ENCODE measurements at places on chromosomes 12 and 14.

DNA sequence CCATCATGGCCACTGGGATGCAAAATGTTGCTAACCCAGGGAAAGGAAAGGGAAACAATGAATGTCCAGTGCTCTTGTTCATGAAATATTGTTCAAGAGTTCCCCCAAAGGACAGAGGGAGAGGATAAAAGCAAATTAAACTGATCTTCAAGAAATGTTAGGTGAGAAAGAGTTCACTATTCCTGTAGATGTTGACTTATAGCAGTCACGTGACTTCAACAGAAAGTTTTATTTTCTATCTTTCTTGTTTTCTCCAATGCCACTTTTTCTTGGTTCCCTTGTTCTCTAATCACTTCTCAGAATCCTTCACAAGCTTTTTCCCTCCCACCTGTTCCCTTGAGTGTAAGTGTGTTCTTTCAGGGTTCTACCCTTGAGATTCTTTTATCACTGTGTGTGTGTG is 245.3 kb downstream of the C12orf42 start:
- H3K4me1 ChIP-seq = no peaks in the 10 kb centered on the region
- H3K36me3 ChIP-seq = no peaks in the 10 kb centered on the region
- H3K4me3 ChIP-seq = no peak overlapping the region
- H3K27me3 ChIP-seq = no peaks in the 10 kb centered on the region
- no peak for DNase-seq

- DNase-seq = no peak
- no peaks in the 10 kb centered on the region for H3K27me3 ChIP-seq
- H3K36me3 ChIP-seq = peaks cover 63% of the 10 kb centered on the region
- no peaks in the 10 kb centered on the region for H3K4me1 ChIP-seq
These were observed 77.5 kb downstream of the PEBP1 start for GRCh38 chr12:118213452-118213851.

DNA sequence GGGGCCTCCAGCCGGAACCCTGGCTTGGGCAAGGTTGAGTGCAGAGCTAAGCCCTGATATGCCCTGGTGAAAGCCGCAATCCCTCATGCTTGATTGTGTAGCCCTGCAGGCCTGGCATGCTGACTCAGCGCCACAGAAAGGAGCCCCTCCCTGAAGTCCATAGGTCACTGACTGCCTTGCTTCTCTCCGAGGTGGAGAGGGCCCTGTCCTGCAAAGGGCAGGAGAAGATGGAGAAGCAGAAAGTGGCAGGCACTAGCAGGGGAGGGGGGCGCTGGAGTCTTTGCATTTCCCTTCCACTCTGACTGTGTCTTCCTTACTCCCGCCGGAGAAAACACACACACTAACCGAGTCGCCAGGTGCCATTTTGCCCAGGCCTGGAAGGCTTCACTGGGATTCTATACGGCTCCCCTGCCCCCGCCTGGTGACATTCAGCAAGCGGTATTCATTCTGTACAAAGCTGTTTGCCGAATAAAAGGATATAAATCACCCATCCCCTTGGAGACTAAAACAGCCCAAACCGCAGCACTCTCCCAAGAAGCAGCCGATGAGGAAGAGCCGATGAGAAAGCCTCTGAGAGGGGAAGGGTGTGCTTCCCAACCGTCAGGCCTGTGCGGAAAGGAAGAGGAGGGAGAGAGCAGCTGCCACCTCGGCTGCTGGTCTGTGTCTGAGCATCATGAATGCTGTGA is 69.8 kb downstream of the SLC6A12 start:
- H3K27me3 ChIP-seq = peaks cover 38% of the 10 kb centered on the region
- H3K4me1 ChIP-seq = peaks cover 5% of the 10 kb centered on the region
- DNase-seq = no peak
- H3K36me3 ChIP-seq = no peaks in the 10 kb centered on the region

DNA sequence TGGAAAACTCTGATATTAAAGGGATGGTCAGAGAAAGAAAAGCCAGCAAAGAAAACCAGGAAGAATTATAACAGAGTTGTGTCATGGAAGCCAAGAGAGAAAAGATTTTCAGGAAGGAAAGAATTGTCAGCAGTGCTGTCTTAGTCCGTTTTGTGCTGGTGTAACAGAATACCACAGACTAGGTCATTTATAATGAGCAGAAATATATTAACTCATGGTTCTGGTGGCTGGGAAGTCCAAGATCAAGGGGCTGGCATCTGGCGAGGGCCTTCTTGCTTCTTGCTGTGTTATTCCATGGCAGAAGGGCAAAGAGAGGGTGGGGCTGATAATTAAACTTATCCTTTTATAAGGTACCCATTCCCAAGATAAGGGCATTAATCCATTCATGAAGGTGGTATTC is 6.4 kb upstream of the INHBE start:
- no peak overlapping the region for H3K27ac ChIP-seq
- no peak overlapping the region for H3K4me3 ChIP-seq
- no peak for DNase-seq

- H3K27me3 ChIP-seq = peaks cover 12% of the 10 kb centered on the region
- peaks cover 20% of the 10 kb centered on the region for H3K4me1 ChIP-seq
- peak overlapping the region; percentile 38 for H3K4me3 ChIP-seq
- peak; percentile 40 for DNase-seq
These were observed 13.7 kb downstream of the COL2A1 start for GRCh38 chr12:47990351-47991105.

- DNase-seq = no peak
- H3K4me3 ChIP-seq = no peak overlapping the region
- no peaks in the 10 kb centered on the region for H3K36me3 ChIP-seq
- no peaks in the 10 kb centered on the region for H3K4me1 ChIP-seq
- no peaks in the 10 kb centered on the region for H3K27me3 ChIP-seq
These were observed 261.0 kb downstream of the DACT1 start for GRCh38 chr14:58898655-58899316.

DNA sequence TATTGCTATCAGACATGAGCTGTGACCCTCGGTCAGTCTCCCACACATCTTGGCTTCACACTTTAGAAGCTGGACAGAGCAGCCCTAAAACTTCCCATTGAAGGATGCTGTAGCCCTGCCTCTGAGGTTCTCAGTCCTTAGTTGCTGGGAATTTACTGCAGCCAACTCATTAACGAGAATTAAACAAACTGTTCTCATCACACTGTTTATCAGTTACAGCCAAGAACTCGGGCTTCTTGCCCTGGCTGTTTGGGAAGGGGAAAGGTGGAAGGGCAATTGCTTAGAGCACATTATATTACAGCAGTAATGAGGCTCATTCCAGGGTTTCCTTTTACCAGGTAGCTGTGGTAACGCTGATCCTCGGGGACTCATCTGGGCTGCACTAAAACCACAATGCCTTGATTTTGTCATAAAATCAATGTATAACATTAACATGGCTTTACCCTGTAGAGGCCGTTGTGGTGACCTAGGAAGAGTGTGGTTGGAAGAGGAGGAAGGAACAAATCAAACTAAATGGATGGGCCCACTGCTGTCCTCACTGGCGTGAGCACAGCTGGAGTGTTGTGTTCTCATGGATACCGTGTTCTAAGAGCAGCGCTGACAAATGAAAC is 87.1 kb downstream of the GPR135 start:
- no peaks in the 10 kb centered on the region for H3K4me1 ChIP-seq
- H3K27ac ChIP-seq = no peak overlapping the region
- no peak overlapping the region for H3K4me3 ChIP-seq
- peaks cover 32% of the 10 kb centered on the region for H3K27me3 ChIP-seq

DNA sequence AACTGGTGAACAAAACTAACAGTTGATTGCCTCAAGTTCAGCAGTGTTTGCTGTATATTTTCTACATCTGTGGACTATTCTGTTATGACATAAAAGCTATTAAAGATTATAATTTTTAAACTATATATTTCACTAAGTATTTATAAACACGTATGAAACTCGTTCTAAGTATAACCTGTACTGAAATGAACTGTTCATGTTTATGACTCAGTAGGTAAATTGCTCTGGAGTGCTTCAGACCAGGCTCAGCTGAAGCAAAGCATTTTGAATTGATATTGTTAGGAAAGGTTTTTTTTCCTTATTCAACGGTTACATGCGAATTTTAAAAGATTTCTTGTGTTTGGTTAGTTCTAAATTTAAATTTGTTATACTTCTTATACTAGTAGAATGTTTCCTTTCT is 151.3 kb downstream of the RAD51B start:
- H3K4me1 ChIP-seq = no peaks in the 10 kb centered on the region
- no peak overlapping the region for H3K4me3 ChIP-seq
- no peaks in the 10 kb centered on the region for H3K36me3 ChIP-seq
- H3K27ac ChIP-seq = no peak overlapping the region

GRCh38 chr12:106125351-106126095 is 13.2 kb downstream of the NUAK1 start:
- no peak overlapping the region for H3K27ac ChIP-seq
- no peaks in the 10 kb centered on the region for H3K27me3 ChIP-seq
- no peaks in the 10 kb centered on the region for H3K4me1 ChIP-seq
- H3K4me3 ChIP-seq = no peak overlapping the region
- no peaks in the 10 kb centered on the region for H3K36me3 ChIP-seq
- no peak for DNase-seq

- H3K36me3 ChIP-seq = no peaks in the 10 kb centered on the region
- H3K27ac ChIP-seq = no peak overlapping the region
- peaks cover 29% of the 10 kb centered on the region for H3K27me3 ChIP-seq
- no peak for DNase-seq
These were observed 39.8 kb downstream of the GRIN2B start for GRCh38 chr12:13941258-13942249.

DNA sequence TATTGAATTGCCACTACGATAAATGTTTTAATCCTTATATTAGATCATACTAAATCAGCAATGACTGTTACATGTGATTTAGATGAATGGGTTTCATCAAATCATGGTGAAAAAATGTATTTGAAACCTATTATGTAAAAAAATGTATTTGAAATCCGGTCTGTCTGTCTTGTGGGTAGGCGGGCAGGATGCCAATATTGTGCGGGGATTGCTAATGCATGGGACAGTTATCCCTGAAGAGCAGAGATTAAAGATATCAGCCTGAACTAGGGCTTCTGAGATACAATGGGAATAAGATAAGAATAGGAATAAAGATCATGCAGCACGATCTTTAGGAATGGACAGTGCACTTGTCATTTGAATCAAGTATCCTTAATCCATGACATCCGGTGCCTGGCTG is 134.0 kb downstream of the PRKCH start:
- peaks cover 98% of the 10 kb centered on the region for H3K36me3 ChIP-seq
- H3K4me3 ChIP-seq = peak overlapping the region; percentile 74
- H3K4me1 ChIP-seq = peaks cover 82% of the 10 kb centered on the region
- peak overlapping the region; percentile 91 for H3K27ac ChIP-seq
- H3K27me3 ChIP-seq = no peaks in the 10 kb centered on the region
- DNase-seq = no peak

- H3K4me3 ChIP-seq = no peak overlapping the region
- peaks cover 10% of the 10 kb centered on the region for H3K4me1 ChIP-seq
- H3K27me3 ChIP-seq = peaks cover 84% of the 10 kb centered on the region
- H3K27ac ChIP-seq = no peak overlapping the region
- no peak for DNase-seq
These were observed 12.1 kb downstream of the NKX2-1 start for GRCh38 chr14:36507847-36508417.

DNA sequence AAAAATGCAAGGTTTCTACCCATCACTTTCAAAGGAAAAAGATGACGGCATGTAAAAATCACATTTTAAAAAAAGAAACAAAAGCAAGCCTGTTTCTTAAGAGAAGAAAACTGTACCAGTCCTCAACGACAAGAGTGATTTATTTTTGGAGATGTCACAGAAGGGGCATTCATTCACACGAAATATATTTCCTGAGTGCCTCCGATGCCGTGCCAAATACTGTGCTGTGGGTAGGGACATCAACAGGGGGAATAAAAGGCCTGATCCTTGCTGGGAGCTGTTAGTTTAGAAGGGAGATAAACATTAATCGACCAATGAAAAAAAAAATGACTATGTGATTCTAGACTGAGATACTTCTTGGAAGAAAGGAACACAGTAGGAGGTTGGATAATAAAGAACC is 297.5 kb upstream of the SOX5 start:
- H3K4me3 ChIP-seq = no peak overlapping the region
- H3K36me3 ChIP-seq = no peaks in the 10 kb centered on the region
- DNase-seq = no peak

- H3K4me3 ChIP-seq = peak overlapping the region; percentile 97
- no peaks in the 10 kb centered on the region for H3K27me3 ChIP-seq
These were observed 597 bp downstream of the RNF31 start for GRCh38 chr14:24147761-24148428.

DNA sequence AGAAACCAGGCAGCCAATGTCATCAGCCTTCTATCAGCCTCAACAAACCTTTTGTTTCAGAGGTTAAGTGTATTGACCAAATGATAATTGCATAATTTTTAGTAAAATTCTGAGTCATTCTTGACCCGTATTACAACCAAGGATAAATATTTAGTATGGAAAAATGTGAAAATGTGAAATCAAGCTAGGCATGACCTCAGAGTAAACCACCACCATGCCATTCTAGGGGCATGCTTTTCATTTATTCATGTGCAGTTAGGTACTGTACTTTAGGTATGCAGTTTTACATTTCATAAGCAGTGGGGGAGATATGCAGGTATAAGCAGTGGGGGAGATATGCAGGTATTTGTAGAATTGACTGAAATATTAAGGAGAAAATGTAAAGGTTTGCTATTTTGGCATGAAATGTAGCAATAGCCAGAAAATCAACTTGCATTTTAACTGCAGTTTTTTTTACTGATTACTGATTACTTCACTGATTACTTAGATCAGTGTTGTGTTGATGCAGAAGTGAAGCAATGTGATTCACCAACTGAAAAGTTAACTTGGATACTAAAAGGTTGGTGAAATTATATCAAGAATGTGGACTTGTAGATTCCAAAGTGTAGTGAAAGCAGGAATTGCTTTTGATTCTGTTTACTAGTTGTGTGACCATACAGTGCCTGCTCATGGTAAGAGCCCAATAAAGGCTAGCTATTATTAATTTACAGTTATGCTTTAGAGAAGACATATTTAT is 184.2 kb downstream of the ESR2 start:
- no peak for DNase-seq
- no peak overlapping the region for H3K4me3 ChIP-seq
- H3K4me1 ChIP-seq = peaks cover 7% of the 10 kb centered on the region

All from effector memory CD8-positive, alpha-beta T cell (primary cell).